Inflammatory macrophage treated with lipopolysaccharide for 1 hour (primary cell): ENCODE measurements at places on chromosomes 1 and 21.

DNA sequence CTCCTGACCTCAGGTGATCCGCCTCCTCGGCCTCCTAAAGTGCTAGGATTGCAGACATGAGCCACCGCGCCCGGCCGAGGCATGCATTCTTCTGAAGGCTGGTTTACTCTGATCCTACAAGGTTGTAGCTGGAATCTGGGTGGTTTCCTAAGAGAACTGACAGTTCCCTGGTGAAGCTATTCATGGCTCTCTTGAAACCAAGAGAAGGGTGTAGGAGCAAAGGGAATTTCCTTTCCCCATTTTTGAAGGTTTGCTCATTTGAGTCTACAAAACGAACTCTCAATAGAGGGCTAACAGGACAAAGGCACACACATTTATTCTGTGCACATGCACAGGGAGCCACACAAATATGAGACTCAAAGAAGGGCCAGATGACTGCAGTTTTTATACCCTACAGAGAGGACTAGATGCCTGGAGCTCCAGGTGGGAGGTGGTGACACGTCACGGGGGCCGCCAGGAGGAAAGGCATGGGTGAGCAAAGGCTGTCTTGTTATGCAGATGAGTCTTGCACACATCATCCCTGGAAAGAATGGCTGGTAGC lies 49.5 kb upstream of the ERRFI1 start:
- no peak for DNase-seq

DNA sequence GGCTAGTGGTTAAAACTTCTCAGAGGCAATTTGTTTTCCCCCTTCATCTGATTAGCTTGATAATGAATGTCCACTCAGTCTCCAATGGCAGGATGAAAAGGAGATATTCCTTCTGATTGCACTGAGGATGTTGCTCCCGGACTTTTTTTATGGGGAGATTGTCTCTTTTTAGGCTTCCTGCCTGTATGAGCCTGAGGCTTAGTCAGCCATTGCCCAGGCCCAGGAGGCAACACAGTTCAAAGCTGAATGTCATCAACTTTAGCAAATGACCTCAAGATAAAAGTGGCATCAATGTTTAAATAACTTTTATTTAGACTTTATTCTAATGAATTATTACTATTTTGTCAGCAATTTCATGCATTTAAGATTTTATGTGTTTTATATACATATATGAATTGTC lies 162.9 kb upstream of the PTBP2 start:
- no peak for DNase-seq

- DNase-seq: no peak
Measured at GRCh38 chr1:82044536-82044935, 243.8 kb downstream of the ADGRL2 start.

- no peak for DNase-seq
Measured at GRCh38 chr1:44077421-44077820, 41.2 kb upstream of the KLF17 start.

- no peak for DNase-seq
Measured at GRCh38 chr1:79646880-79647279, 640.4 kb upstream of the ADGRL4 start.

- peak; percentile 54 for DNase-seq
Measured at GRCh38 chr1:234659538-234659937, 49.6 kb upstream of the IRF2BP2 start.

DNA sequence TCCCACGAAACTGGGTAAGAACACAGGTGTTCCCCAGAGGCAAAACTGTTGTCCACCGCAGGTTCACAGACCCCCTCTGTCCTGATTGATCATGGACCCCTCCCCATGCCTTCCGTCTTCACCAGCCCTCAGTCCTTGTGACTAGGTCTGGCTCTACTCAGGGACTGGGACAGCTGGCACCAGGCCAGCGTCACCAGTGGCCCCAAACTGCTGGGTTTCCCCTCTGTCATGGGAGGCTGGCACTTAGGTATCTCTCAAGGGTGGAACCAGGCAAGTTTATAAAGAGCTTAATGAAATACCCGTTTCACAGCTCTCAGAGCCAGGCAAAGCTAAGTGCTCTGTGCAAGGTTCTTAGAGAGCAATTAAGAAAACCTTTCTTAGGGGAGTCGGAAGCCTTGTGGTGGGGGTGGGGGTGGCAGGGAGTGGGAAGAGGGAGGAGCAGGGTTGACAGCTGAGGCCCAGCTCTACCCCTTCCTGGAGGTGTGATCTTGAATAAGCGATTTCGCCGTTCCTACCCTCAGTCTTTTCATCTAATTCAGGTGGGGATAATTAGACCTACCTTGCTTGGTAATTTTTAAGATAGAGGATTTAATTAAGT lies 35.0 kb upstream of the IFNLR1 start:
- DNase-seq: no peak

DNA sequence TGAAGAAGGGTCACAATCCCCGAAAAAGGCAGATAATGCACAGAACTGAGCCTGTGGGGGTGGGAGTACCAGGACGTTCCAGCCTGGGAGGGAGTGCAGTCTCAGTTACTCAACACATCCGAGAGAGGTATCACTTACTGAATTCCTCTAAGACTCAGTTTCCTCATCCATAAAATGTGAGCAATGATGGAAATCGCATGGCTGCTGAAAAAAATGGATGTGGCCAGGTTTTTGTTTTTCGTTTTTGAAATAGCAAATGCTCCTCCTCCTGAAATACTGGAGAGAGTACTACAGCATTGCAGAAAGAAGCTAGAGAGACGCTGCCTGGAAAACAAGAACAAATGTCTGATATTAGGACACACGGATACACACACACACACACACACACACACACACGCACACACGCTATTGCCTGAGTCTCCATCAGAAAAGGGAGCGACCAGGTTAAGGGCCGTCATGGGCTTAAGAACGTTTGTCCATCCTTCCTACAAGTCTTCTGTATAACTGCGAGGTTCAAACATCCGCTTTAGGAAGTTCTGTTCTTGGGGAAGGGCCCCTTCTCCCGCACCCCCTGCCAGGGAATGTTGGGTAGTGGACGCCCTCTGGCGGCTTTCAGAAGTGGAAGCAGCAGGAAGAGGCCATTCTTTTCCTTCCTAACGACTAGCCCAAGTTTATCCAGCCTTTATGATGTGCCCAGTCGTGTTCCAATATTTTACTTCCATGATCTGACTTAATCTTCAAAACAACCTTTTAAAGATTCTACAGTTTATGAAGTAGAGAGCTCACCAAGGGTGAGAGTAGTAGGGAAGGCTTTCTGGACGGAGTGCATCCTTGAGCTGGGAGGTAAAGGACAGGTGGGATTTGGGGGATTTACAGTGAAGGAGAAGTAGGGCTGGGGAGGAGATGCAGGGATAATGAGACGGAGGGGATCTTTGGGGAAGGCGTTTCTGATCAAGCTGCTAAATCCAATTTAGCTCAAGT lies 699 bp upstream of the NES start:
- DNase-seq: peak; percentile 51

DNA sequence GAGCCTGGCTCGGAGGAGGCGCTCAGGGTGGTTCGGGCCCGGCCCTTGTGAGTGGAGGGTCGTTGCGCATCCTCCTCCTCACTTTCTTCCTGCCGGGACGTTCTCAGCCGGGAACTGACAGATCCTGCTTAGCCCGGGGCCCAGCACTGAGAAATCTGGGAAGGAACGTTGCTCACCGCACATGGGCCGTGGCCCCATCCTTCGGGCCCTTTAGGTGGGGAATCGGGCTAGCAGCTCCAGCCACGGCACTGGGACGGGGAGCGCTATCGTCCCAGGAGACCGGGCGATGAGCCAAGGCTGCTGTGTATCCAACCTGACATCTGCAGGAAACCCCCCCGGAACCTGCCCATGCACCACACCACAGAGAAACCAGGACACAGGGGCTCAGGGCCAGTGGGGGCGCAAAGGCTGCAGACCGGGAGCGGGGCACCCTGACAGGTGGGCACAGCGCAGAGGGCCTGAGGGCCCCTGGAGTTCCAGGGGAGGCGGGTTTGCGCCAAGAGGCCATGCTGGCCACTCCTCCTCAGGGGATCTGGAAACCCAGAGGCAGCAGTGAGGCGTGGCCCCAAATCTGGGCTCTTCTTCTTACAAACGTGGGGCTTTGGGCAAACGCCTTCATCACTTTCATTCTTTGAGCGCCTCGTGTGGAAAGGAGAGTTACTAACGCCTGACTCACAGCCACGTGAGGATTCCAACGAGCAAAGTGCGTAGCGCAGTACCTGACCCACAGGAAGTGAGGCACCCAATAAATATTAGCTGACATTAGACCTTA lies at the start of gene SH2D5:
Gene SH2D5 (minus strand): TSS at position 116 of the 772 bp plus-strand sequence. CDS start 4,659 bp downstream, outside the sequence.
- peak; percentile 78 for DNase-seq

- DNase-seq: no peak
Measured at GRCh38 chr1:91876040-91876470, 9.9 kb downstream of the TGFBR3 start.

GRCh38 chr1:151739590-151740355 lies 18.5 kb downstream of the RIIAD1 start:
- DNase-seq: no peak

- no peak for DNase-seq
Measured at GRCh38 chr1:92958203-92958970, 2.9 kb downstream of the DIPK1A start.

DNA sequence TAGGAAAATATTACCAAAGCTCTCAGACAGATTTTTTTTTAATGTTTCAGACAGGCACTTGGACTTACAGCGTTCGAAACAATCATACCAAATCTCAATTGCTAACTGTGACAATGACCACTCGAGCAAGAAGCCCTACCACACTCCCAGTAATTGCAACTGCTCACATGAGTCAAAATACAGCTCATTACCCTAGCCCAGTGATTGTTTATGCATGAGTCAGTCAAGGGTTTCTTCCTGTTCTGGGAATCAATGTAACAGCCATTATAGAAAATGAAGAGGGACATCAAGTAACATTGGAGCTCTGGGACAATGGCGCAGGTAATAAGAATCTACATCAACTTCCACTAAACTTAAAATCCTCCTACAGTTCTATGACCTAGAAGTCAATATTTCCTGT lies 56.1 kb upstream of the SH3GLB1 start:
- DNase-seq: no peak

DNA sequence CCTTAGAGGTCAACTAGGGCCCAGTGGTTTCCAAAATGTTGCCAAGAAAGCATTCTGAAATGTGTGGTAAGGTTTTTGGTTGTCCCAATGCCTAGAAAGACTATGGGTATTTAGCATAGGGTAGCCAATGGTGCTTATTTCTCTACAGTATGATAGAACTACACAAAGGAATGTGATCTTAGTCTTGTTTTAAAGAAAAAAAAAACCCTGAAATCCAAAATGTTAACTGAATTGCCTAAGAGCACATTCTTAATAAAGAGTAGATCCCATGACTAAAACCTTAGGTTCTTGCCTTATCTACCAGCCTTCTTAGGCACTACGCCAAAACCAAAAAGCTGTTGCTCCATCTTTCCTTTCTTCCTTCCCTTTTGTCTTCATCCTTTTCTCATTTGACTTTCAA lies 428.2 kb downstream of the MRPL39 start:
- DNase-seq: no peak

DNA sequence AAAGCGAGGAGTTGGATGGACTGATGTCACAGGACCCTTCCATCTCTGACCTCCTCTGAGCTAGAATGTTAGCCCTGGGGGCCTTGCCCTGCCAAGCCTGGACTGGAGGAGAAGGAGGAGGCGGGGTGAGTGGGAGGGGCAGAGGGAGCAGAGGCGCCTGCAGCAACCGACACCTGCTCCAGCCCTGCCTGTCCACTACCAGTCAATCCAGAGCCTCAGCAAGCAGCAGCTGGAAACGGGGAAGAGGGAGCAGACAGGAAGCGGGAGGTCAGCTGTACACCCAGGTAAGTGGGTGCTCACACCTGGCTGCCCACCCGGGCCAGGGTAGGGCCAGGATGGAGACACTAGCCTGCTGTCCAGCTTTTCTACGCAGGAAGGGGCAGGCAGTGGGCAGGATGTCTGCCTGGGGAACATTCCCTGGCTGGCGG lies at the start of gene IGFN1:
Gene IGFN1 (plus strand): TSS at position 201 of the 428 bp plus-strand sequence. CDS start 2,470 bp downstream, outside the sequence.
- DNase-seq: no peak

DNA sequence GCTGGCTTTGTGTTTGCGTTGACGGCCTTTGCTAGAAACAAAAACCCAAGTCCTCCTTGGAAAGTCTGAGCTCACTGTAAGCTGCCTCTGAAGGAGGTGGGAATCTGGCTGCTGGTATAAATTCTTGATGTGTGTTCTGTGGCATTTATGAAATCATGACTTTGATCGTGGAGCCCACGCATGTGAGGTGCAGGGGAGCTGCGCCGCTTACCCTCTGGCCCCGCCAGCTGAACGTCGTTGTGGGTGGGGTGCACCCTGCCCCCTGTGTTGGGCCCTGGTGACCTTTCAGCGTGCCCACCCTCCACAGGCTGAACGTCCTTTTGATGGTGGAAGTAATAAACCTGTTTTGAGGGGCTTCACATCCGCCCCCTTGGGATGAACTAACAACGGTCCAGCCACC lies 21.2 kb upstream of the DIP2A start:
- no peak for DNase-seq

GRCh38 chr1:25456502-25456901 lies 25.8 kb downstream of the MACO1 start:
- peak; percentile 55 for DNase-seq

GRCh38 chr1:6109688-6110087 lies 64.0 kb downstream of the KCNAB2 start:
- DNase-seq: no peak

DNA sequence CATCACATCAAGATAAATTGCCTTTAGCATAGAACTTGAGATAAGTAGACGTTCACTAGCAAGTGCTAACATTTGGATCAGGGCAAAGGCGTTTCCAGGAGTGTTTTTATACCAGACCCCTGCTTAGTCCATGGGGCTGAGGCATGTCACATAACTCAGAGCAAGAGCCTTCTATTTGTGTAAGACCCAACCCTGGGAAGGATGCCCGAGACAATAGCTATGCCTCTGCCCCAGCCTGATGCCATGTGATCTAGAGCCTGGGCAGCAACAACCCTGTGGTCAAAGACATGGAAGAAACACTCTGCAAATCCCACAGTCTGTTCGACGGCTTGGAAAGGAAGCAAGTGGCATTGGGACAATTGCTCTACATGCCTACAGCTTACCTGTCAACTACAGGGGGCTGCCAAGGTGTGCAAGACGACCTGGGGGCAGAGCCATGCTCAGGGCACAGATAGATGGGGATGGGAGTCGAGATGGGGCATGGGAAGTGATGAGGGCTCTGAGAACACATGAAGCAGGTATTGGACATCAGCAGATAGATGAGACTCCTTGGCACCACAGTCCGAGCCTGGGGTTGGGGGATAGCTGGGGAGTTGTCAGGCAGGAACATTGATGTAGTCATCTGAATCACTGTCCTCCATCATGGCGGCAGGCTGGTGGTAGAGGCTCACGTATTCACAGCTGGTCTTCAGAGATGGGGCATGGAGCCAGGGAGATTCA lies 7.3 kb downstream of the IL24 start:
- DNase-seq: no peak

DNA sequence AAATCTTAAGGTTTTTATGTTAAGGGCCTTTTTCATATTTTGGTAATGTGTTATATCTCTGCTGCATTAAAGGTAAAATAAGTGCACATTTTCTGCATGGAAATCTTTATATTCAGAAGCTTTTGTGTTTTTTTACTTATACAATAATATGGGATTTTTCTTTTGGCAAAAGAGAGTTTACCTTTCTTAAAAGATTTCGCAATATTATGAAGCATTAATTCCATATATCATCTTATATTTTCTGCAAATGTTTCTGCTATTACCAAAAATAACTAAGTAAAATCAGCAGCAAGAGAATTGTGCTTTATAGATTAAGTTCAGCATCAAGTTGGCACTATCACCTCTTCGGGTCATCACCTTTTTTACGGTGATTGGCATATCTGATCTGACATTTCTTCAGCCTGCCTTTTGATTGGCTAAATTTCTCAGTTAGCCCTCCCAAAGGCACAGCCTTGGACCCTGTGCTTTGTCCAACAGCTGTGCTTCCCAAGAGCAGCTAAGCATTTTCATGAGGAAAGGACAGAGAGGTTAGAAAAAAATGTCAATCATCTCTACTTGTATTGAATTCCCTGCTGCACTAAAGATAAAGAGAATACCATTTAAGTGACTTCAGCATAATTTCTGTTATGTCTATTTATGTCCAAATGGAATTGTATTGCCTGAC lies 767.1 kb upstream of the PRMT6 start:
- DNase-seq: no peak
